ENCODE measurements at places on chromosomes 2 and 18.

- DNase-seq = no peak
Observed at GRCh38 chr2:121746071-121746578, 9.3 kb upstream of the TSN start.

DNA sequence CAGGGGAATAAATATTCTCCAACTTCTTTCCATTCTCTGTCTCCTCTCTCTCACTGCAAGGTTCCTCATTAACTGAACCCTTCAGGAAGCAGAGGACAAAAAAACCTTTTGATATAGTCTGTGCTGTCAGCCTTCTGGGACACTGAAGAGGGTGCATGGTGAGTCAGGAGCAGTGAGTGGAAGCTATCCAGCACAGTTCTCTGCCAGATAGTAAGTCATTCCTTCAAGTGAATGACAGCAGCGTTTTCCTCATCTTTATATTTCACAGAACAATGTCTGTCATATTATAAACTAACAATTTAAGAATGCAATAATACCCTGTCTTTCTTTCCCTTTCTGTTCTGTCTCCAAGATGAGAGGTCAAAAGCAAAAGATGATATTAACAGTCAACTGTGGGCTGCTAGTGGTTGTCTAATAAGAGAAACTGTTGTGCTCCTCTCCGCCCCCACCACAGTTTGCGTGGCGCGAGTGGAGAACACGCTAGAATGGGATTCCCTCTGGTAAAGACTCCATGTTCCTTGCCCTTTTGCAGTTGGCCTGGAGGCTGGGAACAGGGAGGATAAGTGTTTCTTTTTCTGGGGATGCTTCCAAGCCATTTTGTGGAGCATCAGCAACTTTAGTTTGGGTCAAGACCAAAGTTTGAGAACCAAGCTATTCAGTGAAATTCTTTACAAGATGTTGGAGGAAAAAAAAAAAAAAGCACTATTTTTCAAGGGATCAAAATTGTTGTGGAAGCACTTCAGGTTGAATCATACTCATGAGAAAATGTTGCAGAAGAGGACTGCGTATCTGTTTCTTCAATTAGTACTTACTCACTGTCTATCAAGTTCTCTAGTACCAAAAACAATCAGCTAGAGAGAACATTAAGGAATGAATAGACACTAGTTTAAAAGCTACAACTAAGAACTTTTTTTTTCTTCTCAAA is 430.2 kb downstream of the SETBP1 start:
- DNase-seq = no peak

- DNase-seq = no peak
Observed at GRCh38 chr2:63903003-63903402, 61.3 kb downstream of the UGP2 start.

GRCh38 chr18:38545071-38545470 is 979.5 kb upstream of the CELF4 start:
- DNase-seq = peak; percentile 3

DNA sequence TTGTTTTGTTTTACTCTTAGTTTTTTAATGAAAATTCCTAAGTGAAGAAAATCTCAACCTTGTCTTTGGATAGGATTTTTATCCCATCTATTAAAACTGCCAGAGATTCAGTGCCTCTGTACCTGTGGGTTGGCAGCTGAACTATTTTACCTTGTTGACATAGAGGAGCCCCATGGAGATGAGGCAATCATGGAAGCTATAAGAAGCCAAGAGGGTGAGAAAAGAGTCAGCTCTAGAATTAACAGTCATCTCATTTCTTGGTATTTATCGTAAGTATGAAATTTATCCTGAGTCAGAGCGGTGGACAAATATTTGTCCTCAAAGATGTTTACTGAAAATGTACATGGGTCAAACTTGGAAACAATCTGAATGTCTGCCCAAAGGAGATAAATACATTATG is 35.8 kb upstream of the PGAP1 start:
- no peak for DNase-seq

DNA sequence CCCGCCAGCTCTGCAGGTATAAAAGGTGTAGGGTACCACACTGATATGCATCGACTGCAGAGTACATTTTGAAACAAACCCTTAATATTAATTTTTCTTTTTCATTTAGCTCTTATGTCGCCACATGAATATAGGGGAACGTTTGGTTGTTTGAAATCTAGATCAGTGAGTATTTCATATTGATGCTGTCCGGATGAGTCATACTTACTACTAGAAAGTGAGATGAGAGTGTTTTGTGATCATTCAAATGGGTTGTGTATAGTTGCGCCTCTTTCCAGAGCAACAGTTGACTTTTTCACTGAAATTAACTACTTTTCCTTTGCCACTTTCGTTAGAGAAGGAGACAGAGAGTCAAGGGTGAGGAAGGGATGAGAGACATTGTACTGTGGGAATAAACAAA is 24.6 kb downstream of the NPAS2 start:
- DNase-seq = no peak

DNA sequence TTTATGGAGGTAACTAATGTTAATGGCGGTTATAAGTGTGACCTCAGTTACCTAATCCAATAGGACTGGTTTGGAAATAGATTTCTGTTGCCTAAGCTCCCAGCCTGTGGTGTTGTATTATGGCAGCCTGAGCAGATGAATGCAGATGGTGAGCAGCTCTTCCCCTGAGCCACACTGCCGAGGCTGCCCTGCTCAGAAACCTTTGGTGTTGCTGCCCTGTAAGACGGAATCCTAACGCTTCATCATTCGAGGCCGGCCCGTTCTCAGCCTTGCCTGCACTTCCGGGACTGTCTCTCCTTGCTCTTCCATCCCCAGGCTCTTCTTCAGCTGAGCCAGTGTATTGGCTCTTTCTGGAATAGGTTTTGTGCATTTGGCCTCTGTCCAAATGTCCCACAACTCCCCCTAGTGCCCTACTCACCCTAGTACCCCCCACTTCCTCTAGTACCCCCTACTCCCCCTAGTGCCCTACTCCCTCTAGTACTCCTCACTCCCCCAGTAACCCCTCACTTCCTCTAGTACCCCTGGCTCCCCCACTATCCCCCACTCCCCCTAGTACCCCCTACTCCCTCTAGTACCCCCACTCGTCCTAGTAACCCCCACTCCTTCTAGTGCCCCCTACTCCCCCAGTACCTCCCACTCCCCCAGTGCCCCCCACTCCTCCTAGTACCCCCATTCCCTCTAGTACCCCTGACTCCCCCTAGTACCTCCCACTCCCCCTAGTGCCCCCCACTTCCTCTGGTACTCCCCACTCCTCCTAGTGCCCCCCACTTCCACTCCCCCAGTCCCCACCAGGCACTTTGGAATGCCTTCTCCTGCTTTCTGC is 106.0 kb upstream of the TAF1B start:
- DNase-seq = no peak

GRCh38 chr2:160574468-160575140 is 81.0 kb upstream of the RBMS1 start:
- no peak for DNase-seq

- peak; percentile 57 for DNase-seq
Observed at GRCh38 chr2:70143314-70144150, 47.3 kb downstream of the C2orf42 start.

- no peak for DNase-seq
Observed at GRCh38 chr2:171390941-171391516, 42.8 kb downstream of the METTL8 start.

GRCh38 chr2:47842846-47843245 is 59.9 kb downstream of the MSH6 start:
- DNase-seq = no peak

DNA sequence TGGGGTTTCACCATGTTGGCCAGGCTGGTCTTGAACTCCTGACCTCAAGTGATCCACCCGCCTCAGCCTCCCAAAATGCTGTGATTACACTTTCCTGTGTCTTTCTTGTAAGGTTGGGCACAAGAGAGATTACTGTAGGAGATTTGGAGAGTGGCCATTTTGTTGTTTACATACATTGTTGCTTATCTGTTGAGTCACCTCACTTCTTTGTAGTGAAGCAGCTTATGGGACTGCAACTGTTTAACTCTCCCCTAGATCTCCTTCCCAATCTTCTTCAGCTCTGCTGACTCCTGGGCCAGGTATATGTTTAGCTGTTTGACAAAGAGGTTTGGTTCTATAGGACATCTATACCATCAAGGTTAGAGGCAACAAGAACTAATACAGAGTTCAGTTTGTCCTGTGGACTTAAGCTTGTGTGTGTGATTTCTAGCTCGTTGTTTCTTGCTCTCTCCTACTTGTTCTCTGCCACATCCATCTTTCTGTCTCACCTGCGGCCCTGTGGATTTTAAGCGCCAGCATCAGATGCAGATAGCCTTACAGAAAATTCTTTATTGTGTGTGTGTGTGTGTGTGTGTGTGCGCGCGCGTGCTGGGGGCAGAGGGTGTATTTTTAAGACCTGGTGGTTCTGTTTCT is 95.4 kb downstream of the HAUS1 start:
- peak; percentile 16 for DNase-seq

- no peak for DNase-seq
Observed at GRCh38 chr2:24191848-24192247, 17.0 kb downstream of the FAM228A start.

GRCh38 chr2:47300081-47300480 is 102.9 kb upstream of the MSH2 start:
- DNase-seq = no peak

- no peak for DNase-seq
Observed at GRCh38 chr2:225993430-225993829, 593.9 kb downstream of the NYAP2 start.

- DNase-seq = no peak
Observed at GRCh38 chr2:27494284-27494943, 586 bp downstream of the FNDC4 start.

GRCh38 chr2:29743516-29743915 is 177.9 kb downstream of the ALK start:
- no peak for DNase-seq

- DNase-seq = no peak
Observed at GRCh38 chr18:58624011-58624410, 4.9 kb downstream of the ALPK2 start.

GRCh38 chr2:190119257-190119656 is 56.7 kb upstream of the MSTN start:
- no peak for DNase-seq

GRCh38 chr2:43885132-43885632 is 46.4 kb downstream of the ABCG8 start:
- DNase-seq = no peak

DNA sequence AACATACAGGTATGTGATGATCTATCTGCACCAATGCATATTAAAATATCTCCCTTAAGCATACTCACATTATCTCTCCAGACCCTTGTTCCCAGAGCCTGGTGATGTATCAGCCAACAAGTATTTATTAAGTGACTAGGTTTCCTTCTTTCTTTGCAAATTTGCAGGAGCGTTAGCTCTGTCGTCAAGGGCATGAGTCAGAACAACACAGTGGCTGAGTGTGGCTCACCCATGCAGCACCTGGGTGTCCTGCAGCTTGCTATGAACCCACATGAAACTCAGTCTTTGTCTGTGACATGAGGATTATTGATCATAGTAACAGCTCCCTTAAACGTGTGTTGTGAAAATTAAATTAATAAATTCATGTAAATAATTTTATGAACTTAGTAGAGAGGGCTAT is 96.6 kb downstream of the PIEZO2 start:
- DNase-seq = no peak

DNA sequence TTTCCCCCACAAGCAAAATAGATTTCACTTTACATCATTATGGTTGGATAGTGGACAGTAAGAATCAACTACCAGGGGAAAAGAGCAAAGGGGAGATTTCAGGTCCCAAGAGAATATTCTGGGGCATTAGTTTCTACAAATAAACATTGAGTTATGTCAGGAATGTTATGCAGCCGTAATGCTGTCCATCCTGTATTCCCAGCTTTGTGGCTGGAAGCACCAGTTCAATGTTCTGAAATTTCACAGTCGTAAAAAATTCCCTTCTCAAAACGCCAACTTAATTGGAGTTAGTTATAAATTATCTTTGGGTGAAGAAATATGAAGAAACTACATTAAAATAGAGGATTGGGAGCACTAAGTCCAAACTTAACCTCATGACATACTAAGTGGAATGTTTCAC is 141.5 kb upstream of the FIGN start:
- DNase-seq = no peak

DNA sequence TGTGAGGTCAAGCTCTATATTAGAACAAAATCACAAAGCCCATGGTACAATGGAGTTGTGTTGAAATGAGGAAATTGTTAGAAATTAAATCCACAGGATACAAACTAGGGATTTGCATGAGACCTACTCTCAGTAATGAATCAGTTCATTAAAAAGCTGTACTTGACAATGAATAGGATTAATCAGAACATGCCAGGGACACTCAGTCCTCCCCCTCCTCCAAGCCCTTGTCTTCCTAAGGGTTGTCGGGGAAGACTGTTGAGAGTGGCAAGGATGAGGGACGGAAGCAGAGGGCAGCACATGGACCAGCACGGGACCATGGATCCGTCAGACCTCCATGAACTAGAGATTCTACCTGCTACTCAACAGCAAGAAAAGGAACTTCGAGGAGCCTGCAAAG is 39.8 kb downstream of the SPRED2 start:
- DNase-seq = no peak

DNA sequence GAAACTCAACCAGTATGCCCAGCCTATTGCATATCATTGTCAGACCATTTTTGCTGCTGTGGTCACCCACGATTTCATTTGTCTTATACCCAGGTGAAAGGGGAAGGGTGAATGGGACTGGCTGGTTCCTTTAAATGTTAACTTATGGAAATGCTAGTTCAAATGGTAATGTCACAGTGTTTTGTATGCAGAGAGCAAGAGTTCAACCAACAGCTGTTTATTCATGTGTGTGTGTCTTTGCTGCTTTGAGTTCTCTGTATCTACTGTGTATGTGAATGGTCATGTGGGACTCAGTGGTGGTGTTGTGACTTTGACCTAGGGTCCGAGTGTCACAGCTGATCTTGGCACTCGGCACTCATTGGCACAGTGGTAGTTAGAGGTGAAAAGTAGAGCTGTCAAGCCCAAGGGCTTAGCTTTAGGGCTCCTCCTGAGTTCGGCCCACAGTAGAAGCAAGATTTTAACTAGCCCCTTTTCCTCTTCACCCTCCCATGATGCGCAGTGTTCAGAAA is 114.6 kb downstream of the NRP2 start:
- no peak for DNase-seq

GRCh38 chr2:149330127-149331022 is at the start of gene LYPD6:
Gene LYPD6, plus strand, starts transcription at chr2:149330587. Its CDS starts 107,122 bp downstream, at chr2:149437709.
- peak; percentile 60 for DNase-seq

GRCh38 chr2:240595381-240596079 is 9.0 kb downstream of the CAPN10 start:
- DNase-seq = peak; percentile 12

GRCh38 chr2:37851428-37851827 is 73.7 kb upstream of the RMDN2 start:
- DNase-seq = no peak

GRCh38 chr18:63137999-63138435 is 181.6 kb downstream of the BCL2 start:
- no peak for DNase-seq

DNA sequence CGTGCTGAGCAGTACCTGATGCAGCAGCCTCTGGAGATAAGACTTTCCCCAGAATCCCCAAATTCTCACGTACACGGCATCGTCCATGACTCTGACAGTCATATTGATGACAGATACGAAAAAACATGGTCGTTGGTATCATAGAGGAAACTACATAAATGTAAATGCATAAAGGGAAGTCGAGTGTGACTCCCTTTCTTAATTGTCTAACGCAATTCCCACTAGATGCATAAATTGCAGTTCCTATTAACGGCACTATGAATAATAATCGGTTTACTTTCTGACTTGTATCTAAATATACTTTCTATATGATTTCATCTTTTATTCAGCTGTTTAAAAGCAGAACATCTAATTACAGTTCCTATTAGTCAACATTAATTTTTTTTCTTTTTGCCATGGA is 322.6 kb upstream of the REV1 start:
- no peak for DNase-seq
